ENCODE measurements at places on chromosomes 3 and 15.

DNA sequence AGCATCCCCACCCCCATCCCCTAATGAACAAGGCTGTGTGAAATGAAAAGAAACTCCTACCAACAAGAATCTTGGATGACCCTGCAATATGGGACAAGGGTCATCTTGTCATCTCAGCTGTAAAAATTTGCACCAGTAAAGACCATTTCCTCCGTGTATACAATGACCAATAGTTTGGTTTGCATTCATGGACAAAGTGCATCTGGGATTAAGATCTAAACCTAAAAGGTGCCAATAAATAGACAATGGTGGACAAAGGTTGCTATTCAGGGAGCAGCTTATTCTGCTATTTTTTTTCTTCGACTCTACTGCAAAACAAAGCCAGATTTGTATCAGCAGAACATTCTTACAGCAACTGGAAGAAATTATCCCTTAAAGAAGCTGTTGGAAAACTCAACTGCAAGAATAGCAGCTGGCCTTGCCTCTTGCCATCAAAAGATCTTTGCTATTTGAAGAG is 8.0 kb downstream of the MGLL start:
- no peak for DNase-seq

DNA sequence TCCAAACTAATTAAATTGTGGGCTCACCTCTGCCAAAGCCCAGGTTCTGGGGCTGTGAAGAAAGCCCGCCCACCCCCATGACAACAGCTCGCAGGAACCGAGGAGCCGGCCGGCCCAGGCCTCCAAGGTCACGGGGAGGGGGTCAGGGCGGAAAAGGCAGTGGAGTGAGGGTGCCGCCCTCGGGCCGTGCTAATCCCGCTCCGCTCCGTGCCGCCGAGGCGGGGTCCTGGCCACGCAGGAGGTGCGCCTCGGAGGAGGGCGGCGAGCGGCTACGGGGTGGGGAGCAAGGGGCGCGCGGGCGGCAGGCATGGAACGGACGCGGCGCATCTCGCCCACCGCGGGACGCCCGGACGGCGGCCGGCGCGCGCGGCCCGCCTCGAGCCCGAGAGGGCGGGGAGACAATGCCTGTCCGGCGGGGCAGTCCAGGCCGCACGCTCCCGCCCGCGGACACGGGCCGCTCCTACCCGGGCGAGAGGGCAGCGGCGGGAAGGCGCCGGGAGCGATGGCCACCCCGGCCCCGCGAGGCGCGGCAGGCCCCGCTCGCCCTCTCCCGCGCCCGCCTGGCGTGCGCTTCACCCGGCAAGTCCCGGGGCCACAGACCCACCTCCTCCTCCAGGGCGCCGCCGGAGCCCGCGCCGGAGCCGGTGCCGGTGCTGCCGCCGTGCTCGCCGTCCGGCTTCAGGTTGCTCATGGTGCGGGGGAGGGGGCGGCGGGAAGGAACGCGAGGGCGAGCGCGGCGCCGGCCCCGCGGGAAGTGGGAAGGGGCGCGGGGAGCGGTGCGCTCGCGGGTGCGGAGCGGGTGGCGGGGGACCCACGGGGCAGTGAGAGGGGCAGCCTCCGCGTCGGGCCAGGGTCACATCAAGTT is 528 bp downstream of the RBPMS2 start:
- no peak for DNase-seq

- no peak for DNase-seq
Observed at GRCh38 chr3:107910713-107911259, 180.0 kb downstream of the CD47 start.

GRCh38 chr15:64574301-64575017 is 114.1 kb downstream of the ZNF609 start:
- DNase-seq = peak; percentile 69

- no peak for DNase-seq
Observed at GRCh38 chr3:181699171-181699903, 12.4 kb upstream of the SOX2 start.

GRCh38 chr3:74648107-74648506 is 33.6 kb upstream of the CNTN3 start:
- DNase-seq = no peak

- DNase-seq = no peak
Observed at GRCh38 chr15:70723122-70723422, 40.3 kb downstream of the UACA start.

GRCh38 chr3:43892061-43892460 is 201.3 kb downstream of the ABHD5 start:
- no peak for DNase-seq

DNA sequence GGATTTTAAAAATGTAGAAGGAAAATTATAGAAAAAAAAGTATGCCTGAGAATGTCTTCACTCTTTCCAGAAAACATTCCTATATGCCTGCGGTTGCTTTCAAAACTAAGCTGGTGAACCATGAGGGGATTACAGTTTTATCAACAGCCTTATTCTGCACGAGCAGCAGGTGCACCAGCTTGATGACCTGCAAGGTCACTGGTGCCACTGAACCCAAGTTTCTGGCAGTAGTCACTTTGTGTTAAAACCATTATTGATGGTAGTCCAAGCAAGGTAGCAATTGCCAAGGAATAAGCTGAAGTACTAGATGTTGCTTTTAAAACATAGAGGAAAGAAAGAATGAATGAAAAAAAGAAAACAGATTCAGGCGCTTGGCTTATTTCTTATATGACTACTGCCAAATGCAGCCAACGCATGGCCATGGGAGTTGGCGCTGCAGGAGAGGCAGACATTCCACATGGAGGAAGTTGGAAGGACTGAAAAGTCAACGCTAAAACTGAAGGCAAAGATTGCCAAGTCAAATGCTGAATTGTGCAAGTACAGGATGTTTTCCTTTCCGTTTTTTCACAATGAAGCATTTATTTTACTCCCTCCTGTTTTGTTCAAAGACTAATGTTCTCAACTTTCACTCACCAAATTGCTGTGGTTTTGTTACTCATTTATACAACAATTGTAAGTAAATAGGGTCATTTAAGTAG is 601.4 kb downstream of the CADM2 start:
- peak; percentile 17 for DNase-seq

GRCh38 chr3:71718072-71718471 is 7.1 kb downstream of the EIF4E3 start:
- no peak for DNase-seq

DNA sequence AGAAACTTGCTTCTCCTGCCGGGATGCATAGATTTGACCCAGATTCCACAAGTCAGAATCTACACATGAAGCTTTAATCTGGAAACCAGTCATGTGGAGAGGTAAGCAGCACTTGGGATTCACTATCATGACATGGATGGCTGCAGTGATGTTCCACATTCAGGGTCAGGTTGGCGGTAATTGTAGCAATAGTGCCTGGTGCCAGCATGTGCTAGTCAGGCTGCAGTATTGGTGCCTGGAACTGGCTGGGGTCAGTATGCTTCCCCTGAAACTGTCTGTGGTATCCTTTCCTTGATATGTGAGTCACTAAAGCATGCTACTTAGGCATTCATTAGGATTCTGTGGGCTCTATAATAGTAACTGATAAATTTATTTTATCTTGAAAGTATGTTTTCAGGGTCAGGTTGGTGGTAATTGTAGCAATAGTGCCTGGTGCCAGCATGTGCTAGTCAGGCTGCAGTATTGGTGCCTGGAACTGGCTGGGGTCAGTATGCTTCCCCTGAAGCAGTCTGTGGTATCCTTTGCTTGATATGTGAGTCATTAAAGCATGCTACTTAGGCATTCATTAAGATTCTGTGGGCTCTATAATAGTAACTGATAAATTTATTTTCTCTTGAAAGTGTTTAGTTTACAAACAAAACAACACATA is 1439.2 kb downstream of the ZPLD1 start:
- no peak for DNase-seq

GRCh38 chr3:10758304-10759037 is 57.6 kb upstream of the SLC6A11 start:
- peak; percentile 43 for DNase-seq

DNA sequence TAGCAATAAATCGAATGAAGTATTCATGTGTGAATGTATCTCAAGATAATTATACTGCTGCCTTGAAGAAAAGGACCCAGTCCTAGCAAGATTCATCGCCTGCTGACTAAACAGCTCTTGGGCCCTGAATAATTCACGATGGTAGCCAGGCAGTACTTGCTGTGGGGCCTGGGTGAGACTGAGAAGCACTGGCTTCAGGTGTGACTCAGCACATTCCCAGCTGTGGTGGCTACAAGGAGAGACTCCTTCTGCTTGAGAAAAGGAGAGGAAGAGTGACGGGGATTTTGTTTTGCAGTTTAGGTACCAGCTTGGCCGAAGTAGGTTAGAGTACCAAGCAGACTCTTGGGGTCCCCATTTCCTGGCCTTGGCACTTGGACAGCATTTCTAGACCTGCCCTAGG is 47.6 kb upstream of the CD200R1L start:
- DNase-seq = peak; percentile 28

GRCh38 chr3:99012051-99012450 is 110.6 kb upstream of the DCBLD2 start:
- DNase-seq = peak; percentile 8

DNA sequence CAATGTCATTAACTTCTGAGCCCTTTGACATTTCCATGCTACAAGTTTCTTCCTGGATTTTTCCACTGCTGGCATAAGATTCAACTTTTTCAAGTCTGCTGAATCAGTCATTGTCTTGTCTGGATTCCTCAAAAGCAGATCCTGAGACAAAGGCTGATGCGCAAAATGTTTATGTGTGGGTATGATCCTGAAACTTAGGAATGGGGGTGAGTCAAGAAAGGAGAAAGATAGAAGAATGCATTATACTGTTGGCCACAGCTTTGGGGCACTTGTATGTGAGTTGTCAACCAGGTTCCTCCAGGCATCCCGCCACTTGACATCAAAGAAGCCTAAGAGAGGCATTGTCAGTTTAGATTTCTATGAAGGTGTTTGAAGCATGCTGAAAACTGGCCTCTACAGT is 50.4 kb downstream of the FOXB1 start:
- no peak for DNase-seq

GRCh38 chr3:155185631-155186071 is 105.5 kb downstream of the MME start:
- DNase-seq = peak; percentile 82

GRCh38 chr3:188126276-188126675 is 27.7 kb upstream of the LPP start:
- DNase-seq = peak; percentile 30

DNA sequence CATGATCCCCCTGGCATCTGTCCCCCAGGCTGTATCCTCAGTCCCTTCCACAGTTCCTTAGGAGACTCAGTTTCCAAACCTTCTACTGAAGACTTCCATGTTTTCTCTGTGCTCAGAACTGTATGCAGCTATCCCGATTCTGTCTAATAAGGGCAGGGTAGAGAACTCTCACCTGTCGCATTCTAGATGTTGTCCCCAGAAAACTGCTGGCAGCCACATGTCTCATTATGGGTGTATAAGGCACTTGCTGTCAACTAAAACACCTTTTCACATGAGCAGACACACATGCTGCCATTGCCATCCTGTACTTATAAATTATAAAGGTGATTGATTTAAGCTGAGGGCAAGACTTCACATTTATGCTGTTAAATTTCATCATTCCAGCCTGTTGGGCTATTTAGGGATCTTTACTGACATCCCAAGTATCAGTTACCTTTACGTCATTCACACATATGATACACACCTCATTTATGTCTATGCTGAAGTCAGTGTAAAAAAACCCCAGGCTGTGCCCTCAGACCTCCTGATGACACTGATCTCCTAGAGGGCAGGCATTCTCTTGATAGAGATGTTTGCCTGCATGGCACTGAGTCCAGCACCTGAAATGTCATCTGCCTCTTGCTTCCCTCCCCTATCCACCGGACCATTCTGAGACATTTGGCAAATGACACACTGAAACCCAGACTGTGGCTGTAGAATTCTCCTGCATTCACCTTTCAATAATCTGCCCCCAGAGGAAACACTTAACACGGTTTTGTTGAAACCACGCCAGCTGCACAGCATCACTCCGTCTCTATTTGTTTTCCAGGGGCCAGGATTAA is 35.8 kb downstream of the BTD start:
- DNase-seq = peak; percentile 21

- DNase-seq = peak; percentile 74
Observed at GRCh38 chr3:52056521-52056967, at the start of gene DUSP7. Gene DUSP7 (minus strand): TSS chr3:52056571. CDS start chr3:52056366, 205 bp downstream.

DNA sequence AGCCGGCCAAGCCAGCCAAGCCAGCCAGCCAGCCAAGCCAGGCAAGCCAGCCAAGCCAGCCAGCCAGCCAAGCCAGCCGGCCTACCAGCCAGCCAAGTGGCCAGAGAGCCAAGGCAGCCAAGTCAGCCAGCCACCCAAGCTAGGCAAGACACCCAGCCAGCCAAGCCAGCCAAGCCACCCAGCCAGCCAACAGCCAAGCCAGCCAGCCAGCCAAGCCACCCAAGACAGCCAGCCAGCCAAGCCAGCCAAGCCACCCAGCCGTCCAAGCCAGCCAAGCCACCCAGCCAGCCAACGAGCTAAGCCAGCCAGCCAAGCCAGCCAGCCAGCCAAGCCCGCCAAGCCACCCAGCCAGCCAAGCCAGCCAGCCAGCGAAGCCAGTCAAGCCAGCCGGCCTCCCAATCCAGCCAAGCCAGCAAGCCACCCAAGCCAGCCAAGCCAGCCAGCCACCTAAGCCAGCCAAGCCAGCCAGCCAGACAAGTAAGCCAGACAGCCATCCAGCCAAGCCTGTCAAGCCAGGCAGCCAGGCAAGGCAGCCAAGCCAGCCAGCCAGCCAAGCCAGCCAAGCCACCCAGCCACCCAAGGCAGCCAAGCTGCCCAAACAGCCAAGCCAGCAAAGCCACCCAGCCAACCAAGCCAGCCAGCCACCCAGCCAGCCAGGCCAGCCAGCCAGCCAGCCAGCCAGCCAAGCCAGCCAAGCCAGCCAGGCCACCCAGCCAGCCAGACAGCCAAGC is 200.5 kb downstream of the GOLGA6L6 start:
- no peak for DNase-seq

DNA sequence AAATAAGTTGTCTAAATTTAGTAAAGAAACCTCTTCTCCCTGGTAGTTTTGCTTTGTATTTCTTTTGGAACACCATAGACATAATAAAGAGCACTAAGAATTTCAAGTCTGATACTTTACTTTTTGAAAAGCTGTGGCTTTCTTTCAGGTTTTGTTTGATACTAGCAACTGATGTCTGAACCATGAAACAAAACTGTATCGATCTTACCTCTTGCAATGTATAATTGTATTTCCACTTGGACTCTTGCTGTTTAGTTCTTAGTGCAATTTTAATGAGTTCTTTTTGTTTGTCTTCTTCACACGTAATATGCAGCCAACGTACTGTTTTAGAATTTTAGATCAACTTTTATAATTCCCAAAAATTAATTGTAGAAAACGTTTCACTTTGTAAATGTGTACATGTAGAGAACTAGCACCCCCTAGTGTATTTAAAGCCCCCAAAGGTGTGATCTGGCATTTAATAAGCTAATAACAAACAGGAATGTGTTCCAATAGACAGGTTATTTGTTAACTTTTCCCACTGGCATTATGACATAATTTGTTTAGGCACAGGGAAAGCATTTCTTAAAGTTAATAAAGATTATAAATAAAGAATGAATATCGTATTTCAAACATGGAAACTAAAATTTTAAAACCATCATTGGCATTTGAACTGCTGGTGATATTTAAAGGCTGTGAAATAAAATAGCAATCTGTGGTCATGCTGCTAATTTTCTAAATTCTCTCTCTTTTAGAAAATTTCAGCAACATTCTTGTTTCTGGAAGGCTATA is 289.1 kb upstream of the DNAJC19 start:
- no peak for DNase-seq
